ENCODE measurements at places on chromosomes 12 and 14.

- no peak for DNase-seq
Measured at GRCh38 chr12:46803517-46803916, 22.3 kb downstream of the SLC38A4 start.

- no peak for DNase-seq
Measured at GRCh38 chr14:51491036-51491545, 160.6 kb upstream of the FRMD6 start.

GRCh38 chr12:53252349-53252916, 15.7 kb upstream of the ESPL1 start:
- DNase-seq = no peak

- no peak for DNase-seq
Measured at GRCh38 chr12:125983784-125984500, 918.7 kb downstream of the AACS start.

- no peak for DNase-seq
Measured at GRCh38 chr12:57296291-57296690, 45.3 kb upstream of the STAC3 start.

DNA sequence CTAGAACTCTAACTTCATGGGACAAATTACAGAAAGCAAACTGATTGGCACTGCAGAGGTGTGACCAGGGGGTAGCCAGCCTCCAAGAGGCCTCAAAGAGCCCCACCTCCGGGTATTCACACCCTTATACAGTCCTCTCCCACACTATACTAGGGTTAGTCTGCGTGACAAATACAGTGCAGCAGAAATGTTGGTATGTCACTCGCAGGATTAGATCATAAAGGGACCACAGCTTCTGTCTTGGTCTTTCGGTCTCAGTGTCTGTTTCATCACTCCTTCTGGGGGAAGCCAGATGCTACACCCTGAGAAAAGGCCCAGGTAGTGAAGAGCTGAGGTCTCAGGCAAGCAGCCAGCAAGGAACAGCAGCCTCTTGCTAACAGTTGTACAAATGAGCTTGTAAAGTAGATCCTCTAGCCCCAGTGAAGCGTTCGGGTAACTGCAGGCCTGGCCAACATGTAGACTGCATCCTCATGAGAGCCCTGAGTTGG, 68.9 kb upstream of the SAV1 start:
- DNase-seq = no peak
